Activated CD4-positive, alpha-beta T cell treated with anti-CD3 and anti-CD28 coated beads, Interleukin-2, amount 50 U/mL, for 4 hours (primary cell): ENCODE measurements at places on chromosomes 2 and 18.

DNA sequence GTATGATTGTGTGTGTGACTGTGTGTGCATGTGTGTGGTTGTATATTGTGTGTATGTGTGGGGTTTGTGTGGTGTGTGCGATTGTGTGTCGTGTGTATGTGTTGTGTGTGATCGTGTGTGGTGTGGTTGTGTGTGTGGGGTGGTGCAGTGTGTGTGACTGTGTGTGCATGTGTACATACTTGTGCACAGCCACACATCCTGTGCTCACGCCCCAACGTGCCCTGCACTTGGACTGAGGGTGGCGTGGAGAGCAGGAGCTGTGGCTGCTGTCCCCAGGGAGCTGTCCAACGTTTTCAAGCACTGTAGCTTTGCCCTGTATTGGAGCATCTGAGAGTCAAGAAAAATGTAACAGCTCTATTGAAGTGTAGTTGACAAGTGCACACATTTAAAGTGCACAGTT lies 243.2 kb upstream of the HDAC4 start:
- no peak for DNase-seq

GRCh38 chr2:46096260-46096659 lies 200.9 kb upstream of the EPAS1 start:
- DNase-seq: no peak

GRCh38 chr18:59547581-59548182 lies 149.5 kb downstream of the CCBE1 start:
- no peak for DNase-seq

DNA sequence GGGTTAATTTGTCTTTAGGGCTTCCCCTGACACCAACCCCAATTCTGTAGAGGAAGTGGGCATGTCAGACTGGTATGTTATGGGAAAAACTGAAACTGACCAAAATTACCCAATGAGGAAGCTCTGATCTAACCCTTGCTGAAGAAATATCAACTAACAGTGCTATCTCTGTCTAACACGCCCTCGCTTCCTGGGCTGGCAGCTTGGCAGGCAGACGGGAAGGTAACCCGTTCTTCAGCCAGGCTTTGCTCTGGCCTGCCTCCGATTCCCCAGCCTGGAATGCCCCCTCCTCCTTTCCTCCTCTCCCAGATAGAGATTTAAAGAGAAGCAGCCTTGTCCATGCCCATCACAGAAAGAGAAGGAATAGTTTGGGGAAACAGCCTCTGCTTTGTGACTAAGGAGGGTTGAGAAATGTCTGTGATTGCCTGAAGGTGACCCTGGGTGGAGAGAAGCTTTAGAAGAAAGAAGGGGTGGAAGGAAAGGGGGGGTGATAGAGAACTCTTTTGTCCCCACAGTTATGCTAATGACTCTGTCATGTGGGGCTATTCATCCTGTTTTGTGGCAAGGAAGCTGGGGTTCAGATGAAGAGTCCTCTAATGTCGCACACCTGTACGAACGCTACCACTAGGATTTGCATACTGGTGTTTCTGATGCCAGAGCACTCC lies 15.4 kb downstream of the HK2 start:
- peak; percentile 34 for DNase-seq

DNA sequence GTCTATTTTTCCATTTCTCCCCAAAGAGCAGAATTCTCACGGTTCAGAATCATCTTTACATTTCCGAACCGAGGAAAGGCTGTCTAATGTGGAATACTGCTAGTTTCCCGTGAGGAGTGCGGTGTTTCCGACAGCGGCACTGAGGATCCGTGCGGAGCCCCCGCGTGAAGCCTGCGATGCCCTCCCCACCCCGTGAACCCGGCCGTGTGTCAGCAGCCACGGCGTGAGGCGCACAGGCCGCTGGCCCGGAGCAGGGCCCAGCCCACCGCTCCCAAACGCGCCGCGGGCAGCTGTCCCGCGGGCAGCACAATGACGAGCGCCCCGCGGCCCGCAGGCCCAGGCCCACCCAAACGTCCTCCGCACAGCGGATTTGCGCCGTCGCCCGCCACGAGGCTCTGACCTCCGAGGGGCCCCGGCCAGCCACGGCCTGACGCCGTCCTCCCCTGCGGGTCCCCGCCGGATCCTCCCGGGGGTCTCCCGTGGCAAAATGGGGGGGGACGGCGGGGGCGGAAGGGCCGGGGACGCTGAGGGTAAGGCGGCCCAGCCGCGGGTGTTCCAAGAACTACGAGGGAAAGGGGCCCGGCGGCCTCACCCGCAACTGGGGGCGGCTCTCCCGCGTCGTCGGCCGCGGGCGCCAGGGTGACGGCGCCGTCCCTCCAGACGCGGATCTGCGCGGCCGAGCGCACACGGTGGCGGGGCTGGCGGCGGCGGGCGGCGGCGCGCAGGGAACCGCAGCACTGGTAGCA lies 796 bp downstream of the SPIRE1 start:
- peak; percentile 4 for DNase-seq

DNA sequence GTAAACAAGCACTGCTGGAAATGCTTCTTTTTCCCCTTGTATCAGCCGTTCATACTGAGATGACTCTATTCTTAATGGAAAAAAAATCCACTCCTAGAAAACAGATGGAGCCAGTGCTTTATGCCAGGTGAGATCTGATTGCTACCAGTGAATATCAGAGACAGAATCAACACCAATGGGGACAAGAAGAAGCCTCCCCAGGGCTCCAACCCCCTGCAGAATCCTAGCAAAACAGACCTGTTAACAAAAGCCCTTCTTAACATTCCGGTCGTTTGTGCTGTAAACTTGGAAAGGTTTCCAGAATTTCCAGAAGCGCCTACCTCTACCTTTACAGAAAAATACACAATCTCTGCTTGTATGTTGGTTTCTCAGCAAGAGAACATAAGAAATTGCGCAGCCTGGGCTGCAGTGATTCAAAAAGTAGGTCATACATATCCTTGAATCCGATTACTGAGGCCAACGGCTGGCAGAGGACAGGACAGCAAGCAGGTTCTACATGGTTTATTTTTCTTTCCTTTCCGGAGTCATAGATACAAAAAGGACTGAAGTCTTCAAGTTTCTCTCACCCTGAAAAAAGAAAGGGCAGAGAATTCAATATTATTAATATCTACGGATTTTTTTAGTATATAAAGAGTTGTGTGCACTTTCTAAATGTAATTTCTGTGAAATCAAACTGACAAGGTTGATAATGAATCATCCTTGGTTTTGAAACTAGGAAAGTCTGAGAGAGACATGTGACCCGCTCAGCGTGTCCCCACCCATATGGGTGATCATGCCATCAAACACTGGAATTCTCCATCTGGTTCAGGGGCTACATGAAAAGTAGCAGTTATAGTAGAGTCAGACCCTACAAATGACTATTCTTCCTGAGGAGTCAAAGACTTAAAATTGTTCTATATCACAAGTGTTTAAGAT lies 266.7 kb upstream of the MGAT5 start:
- DNase-seq: no peak

- no peak for DNase-seq
Observed at GRCh38 chr2:180325416-180326120, 318.5 kb upstream of the CWC22 start.

- no peak for DNase-seq
Observed at GRCh38 chr2:153939124-153939796, 67.5 kb downstream of the GALNT13 start.

GRCh38 chr18:2112435-2113045 lies 458.8 kb downstream of the METTL4 start:
- no peak for DNase-seq

GRCh38 chr2:162063899-162064298 lies 10.1 kb downstream of the DPP4 start:
- no peak for DNase-seq

GRCh38 chr2:106020821-106021661 lies 173.1 kb downstream of the UXS1 start:
- no peak for DNase-seq

- no peak for DNase-seq
Observed at GRCh38 chr18:25305584-25305983, 46.4 kb downstream of the ZNF521 start.

- DNase-seq: no peak
Observed at GRCh38 chr2:108220191-108220590, 19.6 kb upstream of the SULT1C3 start.

GRCh38 chr2:119429225-119429981 lies 2.3 kb upstream of the TMEM37 start:
- no peak for DNase-seq

- no peak for DNase-seq
Observed at GRCh38 chr2:224520064-224520463, 65.1 kb downstream of the CUL3 start.

DNA sequence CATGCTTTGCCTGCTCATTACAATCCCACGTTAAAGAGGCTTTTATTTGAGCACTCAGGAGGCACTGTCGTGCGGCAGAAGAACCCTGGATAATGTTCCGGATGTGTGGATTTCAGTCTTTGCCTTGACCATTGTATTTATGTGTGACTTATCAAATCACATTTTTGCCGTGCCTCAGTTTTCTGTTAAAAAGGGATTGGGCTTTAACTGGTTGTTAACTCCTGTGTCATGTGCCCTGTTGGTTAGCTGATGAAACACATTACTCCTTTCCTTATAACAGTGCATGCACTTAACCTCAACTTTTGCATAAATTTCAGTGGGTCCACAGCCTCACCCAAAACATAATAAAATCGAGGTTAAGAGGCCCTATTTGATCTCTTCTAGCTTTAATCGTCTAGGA lies 52.7 kb downstream of the NAB1 start:
- no peak for DNase-seq

DNA sequence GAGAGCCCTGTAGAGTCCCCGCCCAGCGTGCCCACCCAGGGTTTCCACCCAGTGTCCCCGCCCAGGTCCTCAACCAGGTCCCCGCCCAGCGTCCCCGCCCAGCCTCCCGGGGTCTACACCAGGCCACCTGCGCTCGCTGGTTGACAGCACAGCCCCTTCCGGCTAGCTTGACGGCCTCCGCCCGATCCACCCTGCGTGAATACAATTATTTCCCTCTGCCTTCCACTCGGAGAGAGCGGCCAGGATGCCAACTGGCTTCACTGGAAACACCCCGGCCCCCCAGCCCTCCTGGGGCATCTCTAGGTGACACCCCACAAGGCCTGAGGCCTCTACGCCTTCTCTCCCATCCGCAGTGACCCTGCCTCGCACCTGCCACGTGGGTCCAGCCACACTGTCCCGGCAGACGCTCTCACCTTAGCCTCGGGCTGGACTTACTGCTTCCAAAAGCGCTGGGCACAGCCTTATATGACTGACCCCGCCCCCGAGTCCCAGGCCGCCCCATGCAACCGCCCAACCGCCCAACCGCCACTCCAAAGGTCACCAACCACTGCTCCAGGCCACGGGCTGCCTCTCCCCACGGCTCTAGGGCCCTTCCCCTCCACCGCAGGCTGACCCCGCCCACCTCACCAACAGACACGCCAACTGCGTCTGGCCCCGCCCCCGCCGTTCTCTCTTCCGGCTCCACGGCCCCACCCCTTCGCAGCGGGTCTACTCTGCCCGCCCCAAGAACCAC lies 188.1 kb downstream of the LAMA1 start:
- no peak for DNase-seq

GRCh38 chr2:128641421-128642080 lies 322.9 kb upstream of the HS6ST1 start:
- DNase-seq: no peak

DNA sequence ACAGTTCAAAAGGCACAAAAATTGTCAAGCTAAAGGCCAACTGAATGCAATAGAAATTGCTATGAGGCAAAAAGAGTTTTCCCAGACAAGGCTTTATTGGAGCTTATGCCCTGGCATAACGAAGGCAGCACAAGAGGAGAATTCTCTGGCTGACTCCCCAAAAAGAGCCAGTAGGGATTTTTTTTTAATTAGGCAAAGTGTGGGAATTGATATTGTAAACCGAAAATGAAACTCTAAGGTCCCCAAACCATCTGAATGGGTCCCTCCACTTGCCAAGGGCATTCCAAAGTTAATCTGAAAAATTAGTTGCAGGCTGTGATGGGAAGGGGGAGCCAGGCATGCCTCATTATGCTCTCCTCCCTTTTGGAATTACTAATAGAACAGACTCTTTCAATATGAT lies 118.9 kb downstream of the SPOPL start:
- no peak for DNase-seq

GRCh38 chr2:132788310-132788838 lies 118.4 kb upstream of the LYPD1 start:
- DNase-seq: no peak

DNA sequence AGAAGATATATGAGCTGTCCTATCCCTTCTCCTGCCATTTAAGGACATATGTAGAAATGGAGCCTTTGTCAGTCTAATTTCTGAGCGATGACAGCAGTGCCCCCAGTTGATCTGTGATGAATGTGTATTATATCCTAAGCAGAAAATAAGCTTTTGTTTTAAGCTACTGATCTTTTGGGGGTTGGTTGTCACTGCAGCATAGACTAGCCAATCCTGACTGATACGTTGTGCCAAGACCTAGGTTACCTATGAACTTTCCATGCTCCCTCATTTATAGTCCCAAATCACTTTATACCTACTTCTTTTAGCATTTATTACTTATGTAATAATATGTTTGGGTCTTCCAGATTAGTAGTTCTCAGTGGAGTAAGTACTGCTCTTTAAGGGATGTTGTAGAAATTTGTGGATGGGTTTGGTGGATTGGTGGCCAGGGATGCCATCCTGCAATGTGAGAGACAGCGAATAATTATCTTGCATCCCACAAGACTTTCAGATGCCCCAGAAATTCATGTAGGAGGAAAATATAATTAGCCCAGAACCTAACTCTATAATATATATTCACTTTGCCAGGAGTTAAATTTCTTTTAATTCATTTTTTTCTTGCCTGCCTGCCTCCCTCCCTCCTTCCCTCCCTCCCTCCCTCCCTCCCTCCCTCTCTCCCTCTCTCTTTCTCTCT lies 11.8 kb downstream of the SMAD4 start:
- DNase-seq: no peak

- no peak for DNase-seq
Observed at GRCh38 chr18:770583-770961, 41.5 kb downstream of the YES1 start.

DNA sequence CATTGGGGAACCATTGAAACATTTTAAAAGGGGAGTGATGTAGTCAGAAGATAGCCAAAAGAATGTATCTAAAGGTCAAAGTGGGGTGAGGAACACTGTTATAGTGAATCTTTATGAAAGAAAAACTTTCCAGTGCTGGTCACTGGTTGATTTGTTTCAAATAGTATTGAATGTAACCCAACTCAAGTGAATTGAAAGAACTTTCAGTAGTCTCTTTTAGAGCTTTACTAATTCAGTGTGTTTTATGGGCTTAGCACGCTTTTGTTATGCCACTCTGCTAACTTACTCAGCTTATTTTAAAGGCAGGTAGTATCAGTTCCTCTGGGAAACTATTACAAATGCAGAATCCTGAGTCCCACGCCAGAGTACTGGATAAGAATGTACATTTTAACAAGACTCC lies 57.3 kb downstream of the GTF2A1L start:
- no peak for DNase-seq

- no peak for DNase-seq
Observed at GRCh38 chr2:85457877-85458316, 39.4 kb downstream of the SH2D6 start.
